ENCODE measurements at places on chromosomes 16 and 17.

DNA sequence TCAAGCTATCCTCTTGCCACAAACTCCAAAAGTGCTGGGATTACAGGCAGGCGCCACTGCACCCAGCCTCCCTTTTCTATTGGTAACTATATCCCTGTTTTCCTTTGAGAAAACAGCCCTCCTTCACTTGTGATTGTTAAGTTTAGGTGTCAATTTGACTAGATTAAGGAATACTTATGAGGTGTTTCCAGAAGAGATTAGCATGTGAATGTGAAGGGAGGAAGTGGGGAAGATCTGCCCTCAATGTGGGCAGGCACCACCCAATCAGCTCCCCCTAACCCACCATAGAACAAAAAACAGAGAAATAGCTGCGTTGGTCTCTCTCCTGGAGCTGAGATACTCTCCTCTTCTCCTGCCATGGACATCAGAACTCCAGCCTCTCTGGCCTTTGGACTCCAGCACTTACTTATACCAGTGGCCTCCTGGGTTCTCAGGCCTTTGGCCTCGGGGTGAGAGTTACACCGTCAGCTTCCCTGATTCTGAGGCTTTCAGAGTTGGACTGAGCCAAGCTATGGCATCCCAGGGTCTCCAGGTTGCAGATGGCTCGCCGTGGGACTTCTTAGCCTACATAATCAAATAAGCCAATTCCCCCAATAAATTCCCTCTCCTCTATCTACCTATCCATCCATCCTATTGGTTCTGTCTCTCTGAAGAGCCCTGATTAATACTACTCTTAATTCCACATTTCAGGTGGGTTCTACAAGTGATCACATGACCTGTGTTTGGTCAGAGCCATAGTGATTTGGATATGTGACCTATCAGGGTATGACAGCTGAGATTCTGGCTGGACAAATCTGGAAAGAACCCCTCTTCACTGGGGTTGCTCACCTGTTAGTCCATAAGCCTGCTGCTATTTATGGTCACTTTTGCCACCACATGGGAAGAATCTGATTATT, 12.0 kb upstream of the STAT3 start:
- no peak for DNase-seq

DNA sequence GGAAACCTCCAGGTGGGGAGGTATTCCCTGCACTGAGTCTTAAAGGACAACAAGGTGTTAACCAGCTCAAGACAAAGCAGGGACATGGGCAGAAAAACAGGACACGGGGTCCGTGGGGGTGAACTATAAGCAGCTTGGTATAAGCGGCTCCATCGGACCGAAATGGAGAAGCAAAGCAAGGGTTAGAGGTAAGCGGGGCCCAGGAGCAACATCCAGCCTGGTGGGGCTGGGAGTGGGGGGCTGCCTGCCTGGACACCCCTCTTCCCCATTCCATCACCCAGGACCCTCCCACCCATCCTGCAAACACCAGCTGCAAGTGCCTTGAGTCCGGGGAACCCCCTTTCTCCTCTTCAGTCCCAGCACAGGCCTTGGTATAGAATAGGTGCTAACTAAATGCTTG, 29.5 kb downstream of the MYH11 start:
- DNase-seq, result no peak

- DNase-seq, result peak; percentile 2
These were observed 749 bp downstream of the GRIN2A start for GRCh38 chr16:10181196-10182162.

DNA sequence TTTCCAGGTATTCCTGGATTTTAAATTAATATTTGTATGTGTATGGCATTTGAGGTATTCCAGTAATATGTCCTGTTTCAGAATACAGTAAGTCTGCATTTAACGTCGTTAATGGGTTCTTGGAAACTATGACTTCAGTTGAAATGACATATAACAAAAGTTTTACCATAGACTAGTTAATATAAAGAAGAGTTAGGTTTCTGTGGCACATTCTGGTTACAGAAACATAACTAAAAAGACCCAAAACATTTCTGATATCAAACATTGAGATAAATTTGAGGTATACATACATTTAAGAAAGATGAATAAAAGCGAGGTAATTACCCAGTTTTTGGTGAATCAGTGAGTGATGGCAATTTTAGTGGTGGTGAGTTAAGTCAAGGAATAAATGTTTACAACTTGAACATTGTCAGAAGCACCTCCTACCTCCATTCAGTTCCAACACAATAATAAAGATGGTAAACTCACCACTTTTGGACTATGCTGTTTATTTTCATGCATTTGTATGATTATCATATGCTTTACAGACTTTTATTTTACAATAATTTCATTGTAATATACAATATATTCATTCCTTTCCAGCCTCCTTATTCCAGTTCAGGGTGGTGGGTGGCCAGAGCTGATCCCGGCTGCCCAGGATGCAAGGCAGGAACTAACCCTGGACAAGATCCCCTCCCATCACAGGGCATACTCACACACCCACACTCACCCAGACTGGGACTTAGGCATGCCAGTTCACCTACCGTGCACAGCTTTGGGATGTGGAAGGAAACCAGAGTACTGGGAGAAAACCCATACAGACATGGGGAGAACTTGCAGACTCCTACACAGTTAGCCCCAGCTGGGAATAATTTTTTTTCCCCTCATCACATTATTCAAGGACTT, 9.7 kb downstream of the LUC7L3 start:
- no peak for DNase-seq

DNA sequence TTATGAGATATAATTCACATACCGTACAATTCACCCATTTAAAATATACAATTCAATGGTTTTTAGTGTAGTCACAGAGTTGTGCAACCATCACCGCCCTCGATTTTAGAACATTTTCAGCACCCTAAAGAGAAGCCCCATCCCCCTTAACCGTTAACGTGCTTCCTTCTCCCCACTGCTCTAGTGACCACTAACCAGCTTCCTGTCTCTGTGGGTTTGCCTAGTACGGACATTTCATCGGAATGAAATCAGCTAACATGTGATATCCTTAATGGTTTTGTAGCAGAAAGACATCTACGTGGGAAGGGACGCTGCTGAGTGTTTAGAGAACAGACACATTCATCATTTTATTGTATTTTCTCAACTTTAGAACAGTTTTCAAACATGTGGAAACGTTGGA, 80.8 kb upstream of the HSBP1 start:
- no peak for DNase-seq

DNA sequence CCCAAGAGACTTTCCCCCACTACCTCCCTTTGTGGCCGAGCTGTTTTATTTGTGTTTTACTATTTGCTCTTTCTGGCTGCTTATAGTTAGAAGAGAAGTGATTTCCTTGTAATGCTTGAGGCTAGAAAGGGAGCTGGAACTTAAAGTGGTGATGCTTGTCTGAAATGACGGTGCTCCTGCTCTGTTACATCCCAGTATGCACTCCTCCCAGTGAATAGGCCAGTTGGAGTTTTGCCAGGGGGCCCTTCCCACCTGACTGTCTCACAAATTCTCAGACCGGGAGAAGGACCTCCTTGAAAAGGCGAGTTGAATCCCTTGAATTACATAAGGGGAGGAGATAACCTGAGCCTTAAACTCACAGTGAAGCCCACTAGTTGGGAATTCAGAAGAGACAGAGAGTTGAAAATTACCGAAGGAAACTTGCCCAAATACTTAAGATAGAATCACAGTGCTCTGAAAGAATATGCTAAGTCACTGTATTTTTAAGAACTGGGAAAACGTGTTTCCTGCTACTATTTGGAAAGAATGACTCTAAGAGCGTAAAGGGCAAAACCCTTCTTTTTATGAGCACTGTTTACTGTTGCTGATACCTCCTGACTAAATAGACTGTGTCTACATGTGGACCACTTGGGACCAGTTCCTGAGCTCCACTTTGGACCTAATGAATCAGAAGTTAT, 84.7 kb upstream of the CLEC3A start:
- DNase-seq, result no peak

DNA sequence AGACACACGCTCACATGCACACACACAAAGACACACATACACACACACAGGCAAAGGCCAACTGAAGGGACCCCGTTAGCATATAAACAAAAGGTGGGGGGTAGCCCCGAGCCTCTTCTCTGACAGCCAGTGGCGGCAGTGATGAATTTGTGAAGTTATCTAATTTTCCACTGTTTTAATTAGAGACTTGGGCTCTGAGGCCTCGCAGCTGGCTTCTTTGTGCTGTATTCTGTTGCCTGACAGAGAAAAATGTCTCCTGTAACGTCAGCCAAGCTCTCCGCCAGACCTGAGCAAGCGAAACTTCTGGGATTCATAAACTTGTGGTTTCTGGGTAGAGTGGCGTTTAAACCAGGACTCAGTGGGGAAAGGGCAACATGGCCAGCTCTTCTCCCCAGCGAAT, 113.9 kb upstream of the FOXF1 start:
- no peak for DNase-seq

DNA sequence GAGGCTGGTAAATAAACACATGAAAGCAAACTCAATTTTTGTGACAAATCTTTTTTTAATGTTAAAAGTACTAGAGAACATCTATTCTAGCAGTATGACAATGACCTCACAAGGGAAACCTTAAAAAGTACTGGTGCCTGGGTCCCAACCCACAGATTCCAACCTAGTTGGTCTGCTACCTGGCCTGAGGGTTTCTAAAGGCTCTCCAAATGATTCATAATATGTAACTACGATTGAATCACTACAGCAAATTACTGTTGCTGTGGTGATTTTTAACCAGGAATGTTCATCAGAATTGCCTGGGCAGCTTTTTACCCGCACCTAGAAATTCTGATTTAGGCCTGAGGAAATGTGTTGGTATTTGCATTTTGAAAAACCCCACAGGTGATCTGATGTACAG, 26.1 kb downstream of the CDR2 start:
- DNase-seq, result peak; percentile 91

DNA sequence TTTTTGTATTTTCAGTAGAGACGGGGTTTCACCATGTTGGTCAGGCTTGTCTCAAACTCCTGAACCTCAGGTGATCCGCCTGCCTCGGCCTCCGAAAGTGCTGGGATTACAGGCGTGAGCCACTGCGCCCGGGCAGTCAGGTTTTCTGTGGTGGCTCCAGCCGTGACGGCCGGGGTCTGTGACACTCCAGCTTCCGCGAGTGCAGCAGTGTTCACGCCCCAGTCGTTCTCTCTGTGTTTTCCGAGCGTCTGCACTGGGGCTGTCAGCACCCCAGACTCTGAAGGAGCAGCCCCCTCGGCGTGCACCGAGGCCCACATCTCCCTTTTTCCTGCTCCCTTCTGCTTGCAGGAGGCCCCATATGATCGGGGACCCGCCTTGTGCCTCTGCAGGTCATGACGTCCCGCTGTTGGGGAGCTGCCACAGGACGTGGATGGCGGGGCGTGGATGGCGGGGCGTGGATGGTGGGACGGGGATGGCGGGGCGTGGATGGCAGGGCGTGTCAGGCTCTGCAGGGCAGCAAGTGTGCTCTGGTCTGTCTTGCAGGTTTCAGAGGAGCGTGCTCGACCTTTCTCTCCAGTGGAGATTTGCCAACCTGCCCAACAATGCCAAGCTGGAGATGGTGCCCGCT, 5.7 kb downstream of the ASPSCR1 start:
- no peak for DNase-seq

GRCh38 chr17:80951121-80952090, 40.2 kb upstream of the CHMP6 start:
- DNase-seq, result no peak

Data from renal cortical epithelial cell (primary cell).